ENCODE measurements at places on chromosomes 12 and 14.

GRCh38 chr14:64573109-64573508 is 23.3 kb downstream of the PPP1R36 start:
- DNase-seq: no peak

DNA sequence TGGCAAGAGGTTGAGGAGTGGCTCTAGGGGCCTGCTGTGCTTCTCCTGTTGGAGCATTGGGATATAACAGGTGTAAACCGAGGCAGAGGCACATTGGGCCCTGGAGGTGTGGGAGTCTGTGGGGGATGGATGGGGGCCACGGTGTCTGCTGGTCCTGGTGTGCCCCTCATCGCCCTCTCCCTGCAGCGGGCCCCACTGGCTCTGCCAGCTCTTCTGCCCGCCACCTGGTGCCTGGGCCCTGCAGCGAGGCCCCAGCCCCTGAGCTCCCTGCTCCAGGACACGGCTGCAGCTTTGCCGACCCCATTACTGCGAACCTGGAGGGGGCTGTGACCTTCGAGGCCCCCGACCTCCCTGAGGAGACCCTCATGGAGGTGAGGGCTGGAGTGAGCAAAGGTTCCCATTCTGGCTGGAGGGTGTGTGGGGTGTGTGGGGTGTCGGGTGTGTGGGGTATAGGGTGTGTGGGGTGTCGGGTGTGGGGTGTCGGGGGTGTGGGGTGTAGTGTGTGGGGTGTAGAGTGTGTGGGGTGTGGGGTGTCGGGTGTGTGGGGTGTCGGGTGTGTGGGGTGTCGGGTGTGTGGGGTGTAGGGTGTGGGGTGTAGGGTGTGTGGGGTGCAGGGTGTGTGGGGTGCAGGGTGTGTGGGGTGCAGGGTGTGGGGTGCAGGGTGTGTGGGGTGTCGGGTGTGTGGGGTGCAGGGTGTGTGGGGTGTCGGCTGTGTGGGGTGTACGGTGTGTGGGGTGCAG is 10.6 kb upstream of the PUS1 start:
- DNase-seq: no peak

DNA sequence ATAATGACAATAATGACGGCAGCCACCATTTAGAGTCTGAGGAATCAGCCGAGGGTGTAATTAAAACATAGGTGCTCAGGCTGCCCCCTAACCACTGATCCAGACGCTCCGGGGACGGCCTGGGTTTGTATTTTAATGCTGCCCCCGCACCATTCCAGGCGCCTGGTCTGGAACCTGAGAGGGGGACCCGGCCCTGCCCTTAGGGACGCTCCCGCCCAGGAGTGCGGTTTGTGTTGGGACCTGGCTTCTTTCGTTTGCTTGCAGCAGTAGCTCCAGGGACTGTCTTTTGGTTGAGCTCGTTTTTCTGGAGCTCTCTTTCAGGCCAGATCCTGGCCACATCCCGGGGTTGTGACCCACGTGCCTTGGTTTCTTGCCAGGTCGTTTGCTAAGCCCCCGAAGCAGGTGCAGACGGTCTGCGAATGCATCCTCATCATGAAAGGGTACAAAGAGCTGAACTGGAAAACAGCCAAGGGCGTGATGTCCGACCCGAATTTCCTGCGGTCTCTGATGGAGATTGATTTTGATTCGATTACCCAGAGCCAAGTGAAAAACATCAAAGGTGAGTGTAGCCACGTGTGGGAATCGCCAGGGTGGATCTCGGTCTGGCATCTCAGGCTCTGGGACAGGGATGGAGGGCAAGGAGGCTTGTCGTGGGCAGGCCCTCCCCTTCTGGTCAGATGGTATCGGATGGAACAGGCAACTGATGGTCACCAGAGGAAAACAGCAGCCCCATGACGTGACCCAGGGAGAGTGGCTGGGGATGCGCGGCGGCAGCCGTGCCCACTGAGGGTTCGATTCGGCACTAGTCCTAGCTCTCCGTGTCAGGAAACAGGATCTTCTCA is 63.5 kb downstream of the CCDC92 start:
- DNase-seq: no peak

- DNase-seq: peak; percentile 23
Measured at GRCh38 chr12:54463034-54463433, 10.4 kb downstream of the GTSF1 start.

DNA sequence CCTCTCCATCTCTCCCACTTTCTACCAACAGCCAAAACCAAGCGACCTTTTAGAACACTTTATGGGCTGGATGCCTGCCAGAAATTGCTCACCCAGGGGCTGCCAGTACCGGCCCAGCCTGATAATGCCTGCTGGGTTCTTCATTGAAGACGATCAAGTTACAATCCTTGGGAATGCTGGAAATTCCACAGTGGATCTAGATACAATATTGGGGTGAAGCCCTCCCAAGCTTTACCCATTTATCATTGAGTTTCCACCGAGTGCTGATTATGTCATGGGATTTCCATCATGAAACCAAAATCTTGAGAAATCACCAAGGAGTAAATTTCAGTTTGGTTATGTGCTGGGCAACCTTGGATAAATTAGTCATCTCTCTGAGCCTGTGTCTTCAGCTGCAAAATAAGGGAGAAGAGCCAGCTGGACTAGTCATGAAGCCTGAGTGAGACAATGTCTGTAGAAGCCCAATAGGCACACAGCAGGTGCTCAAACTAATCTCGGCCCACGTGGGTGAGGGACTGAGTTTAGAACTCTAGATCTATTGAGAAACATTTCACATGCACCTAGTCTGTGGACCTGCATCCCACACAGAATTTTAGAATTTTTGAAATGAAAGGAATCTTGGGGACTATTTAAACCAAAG is 75.5 kb upstream of the CLMN start:
- no peak for DNase-seq

DNA sequence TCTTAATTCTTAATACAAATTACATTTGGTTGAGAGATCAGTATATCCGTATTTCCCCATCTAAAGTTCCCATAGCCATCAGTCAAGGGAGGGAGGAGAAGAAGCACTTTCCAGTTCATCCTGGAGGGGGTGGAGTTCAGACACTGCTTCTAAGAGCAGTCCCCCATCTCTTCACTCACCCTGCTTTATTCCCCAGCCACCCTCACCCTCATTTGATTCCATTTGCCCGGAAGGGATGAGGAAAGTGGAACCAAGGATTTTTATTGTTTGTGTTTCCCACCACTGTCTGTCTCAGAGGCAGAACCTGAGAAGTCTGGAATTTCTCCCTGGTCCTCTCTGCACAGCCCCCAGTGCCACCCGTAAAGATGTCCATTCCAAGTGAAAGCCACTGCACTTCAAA is 134.2 kb upstream of the HIF1A start:
- no peak for DNase-seq

- no peak for DNase-seq
Measured at GRCh38 chr14:76780875-76781647, 19.8 kb downstream of the VASH1 start.

DNA sequence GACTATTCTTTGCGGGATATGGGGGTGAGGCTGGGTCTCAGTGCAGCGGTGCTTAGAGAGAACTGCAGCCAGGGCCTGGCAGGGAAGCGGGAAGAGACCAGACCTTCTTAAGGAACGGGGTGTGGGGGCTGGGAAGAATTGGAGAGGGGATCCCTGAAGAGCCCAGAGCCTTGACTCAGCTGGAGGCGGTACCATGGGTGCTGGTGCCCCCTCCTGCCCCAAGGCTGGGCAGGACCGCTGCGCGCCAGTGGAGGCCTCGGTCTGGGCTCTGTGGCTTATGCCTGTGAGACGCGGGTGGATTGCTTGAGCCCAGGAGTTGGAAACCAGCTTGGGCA is 1.3 kb upstream of the RNU7-1 start:
- DNase-seq: no peak

DNA sequence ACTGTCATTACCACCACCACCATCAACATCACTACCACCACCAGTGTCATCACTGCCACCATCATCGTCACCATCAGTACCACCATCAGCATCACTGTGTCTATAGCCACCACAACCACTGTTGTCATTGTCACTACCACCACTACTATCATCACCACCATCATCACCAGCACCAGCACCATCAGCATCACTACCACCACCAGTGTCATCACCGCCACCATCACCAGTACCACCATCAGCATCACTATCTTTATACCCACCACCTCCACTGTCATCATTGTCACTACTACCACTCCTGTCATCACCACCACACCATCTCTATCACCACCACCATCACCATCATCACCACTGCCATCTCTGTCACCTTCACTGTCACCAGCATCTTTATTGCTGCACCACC is 60.6 kb downstream of the BEGAIN start:
- no peak for DNase-seq

GRCh38 chr14:87443787-87444186 is 549.2 kb downstream of the GALC start:
- DNase-seq: no peak

- DNase-seq: no peak
Measured at GRCh38 chr12:29398495-29398894, 17.5 kb upstream of the ERGIC2 start.

DNA sequence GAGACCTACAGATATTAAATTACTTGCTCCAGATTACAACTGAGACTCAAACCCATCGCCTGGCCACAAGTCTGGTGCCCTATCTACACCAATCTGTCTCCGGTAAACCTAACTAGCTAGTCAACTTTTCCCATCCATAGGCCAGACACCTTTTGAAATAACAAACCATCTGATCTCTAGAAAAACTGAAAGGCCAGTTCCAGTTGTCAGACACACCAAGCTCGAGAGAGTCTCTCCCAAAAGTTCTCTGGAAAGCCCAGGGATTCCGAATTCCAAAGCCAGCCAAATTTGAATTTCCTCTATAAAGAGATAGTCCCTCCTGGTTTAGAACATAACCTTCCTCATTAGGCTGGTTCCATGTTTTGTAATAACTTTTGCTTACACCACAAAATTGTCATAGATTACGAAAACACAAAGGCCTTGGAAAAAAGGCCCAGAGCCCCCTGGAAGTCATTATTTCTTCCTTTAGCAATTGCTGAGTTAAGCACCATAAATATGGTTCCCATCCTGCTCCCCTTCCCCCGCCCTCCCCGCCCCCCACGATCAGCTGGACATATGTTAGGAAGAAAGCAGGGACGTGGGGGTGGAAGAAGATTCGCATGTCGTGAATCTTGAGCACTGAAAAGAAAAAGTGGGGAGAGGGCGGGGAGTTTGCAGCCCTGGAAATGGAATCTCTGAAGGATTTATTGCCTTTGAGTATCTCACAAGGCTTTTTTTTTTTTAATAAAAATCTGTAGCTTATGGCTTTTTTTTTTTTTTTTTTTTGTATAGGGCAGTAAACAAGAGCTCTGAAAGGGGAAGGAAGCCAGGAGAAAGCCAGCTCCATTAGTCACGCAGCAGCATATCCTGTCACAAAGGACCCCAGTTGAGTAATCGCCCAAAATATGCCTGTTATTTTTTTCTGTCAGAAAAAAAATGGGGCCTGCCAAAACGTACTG is 110.4 kb downstream of the ZFP36L1 start:
- DNase-seq: peak; percentile 79

Data from RWPE1 (cell line).